CD14-positive monocyte (primary cell): ENCODE measurements at places on chromosomes 1 and 21. TPM values are rescaled to one million over a fixed set of nuclear protein-coding genes. Genes with fewer than 3 reads are reported as not detected.

- no peak for DNase-seq
- no peaks in the 10 kb centered on the region for H3K27me3 ChIP-seq
- peaks cover 24% of the 10 kb centered on the region for H3K4me1 ChIP-seq
- no peaks in the 10 kb centered on the region for H3K36me3 ChIP-seq
- no peak overlapping the region for H3K27ac ChIP-seq
These were observed 745 bp upstream of the ANP32E start for GRCh38 chr1:150236614-150237100.

- no peaks in the 10 kb centered on the region for H3K36me3 ChIP-seq
- no peaks in the 10 kb centered on the region for H3K4me1 ChIP-seq
- no peak for DNase-seq
- H3K4me3 ChIP-seq = no peak overlapping the region
- no peak overlapping the region for H3K27ac ChIP-seq
- no peaks in the 10 kb centered on the region for H3K27me3 ChIP-seq
These were observed 13.7 kb upstream of the TENT5C start for GRCh38 chr1:117592155-117592554.

- DNase-seq = no peak
- no peak overlapping the region for H3K4me3 ChIP-seq
- H3K4me1 ChIP-seq = no peaks in the 10 kb centered on the region
- no peaks in the 10 kb centered on the region for H3K36me3 ChIP-seq
- H3K27ac ChIP-seq = no peak overlapping the region
These were observed 216.0 kb downstream of the S1PR1 start for GRCh38 chr1:101452825-101453224.

DNA sequence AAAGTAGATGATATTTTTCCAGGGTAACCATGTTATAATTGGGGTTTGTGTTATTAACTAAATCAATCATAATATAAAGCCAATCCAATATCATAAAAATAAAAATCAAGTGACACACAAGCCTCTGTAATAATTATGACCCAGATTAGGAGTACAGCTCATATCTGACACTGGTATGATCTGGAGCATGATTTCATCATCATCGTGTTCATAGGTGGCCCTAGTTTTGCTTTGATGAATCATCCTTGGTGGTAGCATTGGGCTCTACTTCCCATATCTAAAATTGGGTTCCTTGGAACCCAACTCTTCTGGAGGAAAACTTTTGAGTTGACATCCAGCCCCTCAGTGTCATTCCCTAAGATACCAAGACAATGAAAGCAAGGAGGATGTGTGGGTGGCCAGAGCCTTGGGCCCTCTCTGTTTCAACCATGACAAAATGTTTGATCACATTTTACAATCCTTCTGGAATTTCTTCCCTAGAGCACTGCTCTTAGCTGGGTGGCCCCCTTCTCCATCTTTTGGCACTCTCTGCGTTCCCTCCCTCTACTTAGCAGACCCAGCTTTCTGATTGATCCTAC lies 37.0 kb upstream of the ENAH start:
- no peak overlapping the region for H3K27ac ChIP-seq
- no peak overlapping the region for H3K4me3 ChIP-seq
- peak; percentile 34 for DNase-seq
- H3K36me3 ChIP-seq = no peaks in the 10 kb centered on the region
- H3K27me3 ChIP-seq = no peaks in the 10 kb centered on the region
- peaks cover 8% of the 10 kb centered on the region for H3K4me1 ChIP-seq

Gene CD1B
- 1.3 TPM for polyA plus RNA-seq

GRCh38 chr1:23401313-23401712 lies 23.2 kb downstream of the TCEA3 start:
- peaks cover 32% of the 10 kb centered on the region for H3K4me1 ChIP-seq
- DNase-seq = no peak
- H3K27me3 ChIP-seq = no peaks in the 10 kb centered on the region
- H3K36me3 ChIP-seq = no peaks in the 10 kb centered on the region

GRCh38 chr1:217614200-217614712 lies 16.6 kb downstream of the GPATCH2 start:
- peaks cover 37% of the 10 kb centered on the region for H3K36me3 ChIP-seq
- DNase-seq = no peak
- no peaks in the 10 kb centered on the region for H3K27me3 ChIP-seq
- no peaks in the 10 kb centered on the region for H3K4me1 ChIP-seq
- H3K4me3 ChIP-seq = no peak overlapping the region
- H3K27ac ChIP-seq = no peak overlapping the region

GRCh38 chr21:46060596-46061061 lies 37.3 kb upstream of the COL6A2 start:
- H3K27me3 ChIP-seq = no peaks in the 10 kb centered on the region
- no peaks in the 10 kb centered on the region for H3K4me1 ChIP-seq
- no peak overlapping the region for H3K4me3 ChIP-seq
- no peak for DNase-seq
